ENCODE measurements at places on chromosomes 6 and 20.

- DNase-seq, result no peak
Observed at GRCh38 chr20:61932711-61933480, 132.8 kb downstream of the TAF4 start.

DNA sequence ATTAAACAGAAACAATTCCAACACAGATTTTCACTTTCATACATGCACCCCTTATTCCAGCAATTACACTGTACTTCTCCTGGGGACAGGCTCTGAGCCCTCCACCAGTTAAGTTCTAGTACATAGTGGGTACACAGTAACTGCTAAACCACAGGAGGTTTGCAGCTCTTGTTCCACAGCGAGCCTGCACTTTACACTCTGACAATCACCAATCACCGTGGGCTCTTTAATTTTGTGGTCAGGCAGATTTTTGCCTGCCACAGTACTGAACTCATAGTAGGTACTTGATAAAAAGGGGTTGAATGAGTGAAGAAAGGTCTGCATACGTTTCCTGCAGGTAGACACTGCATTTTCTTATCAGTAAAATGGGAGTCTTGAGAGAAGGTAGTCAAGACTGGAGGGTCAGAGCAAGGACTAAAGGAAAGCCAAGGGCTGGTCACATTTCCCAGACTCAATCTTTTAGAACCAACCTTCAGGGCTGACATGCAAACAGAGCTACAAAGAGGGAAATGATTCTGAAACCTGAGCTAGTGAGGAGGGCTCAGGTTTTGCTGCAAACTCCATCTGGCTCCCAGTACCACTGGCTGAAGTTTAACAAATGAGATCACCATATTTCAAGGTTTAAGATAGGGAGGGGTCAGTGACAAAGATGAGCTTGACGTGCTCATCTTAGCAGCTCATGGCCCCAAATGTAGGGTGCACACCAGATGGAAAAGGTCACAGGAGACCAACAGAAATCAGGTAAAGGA, 404.6 kb downstream of the BTBD9 start:
- DNase-seq, result no peak

DNA sequence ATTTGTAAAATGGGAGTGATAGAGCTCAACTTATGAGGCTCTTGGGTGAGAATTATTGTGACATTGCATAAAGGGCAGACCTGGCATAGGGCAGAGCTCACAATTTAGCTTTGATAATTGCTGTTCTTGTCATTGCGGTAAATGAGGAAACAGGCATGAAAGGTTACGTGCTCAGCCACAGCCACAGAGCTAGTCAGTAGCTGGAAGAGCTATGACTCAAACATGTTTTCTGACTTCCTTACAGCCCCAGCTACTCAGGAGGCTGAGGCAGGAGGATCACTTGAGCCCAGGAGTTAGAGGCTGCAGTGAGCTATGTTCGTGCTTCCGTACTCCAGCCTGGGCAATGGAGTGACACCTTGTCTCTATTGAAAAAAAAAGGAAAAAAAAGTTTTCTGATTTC, 3.5 kb upstream of the GHRH start:
- DNase-seq, result peak; percentile 93

DNA sequence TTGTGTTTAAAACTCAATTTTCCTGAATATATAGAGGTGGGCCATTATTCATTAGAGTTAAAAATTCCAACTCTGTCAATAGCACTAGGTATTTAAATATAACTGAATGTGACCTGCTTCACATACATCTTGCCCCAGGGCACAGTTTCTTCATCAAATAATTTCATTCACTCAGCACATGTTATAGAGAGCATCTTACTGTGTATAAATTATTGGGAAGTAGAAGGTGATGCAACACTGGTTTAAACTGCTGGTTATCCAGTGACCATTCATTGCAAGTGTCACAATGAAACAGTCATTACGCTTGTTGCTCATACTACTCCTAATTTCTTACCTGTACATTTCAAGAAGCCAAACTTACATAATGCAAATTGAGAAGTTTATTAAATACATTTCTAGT, 93.4 kb downstream of the KHDRBS2 start:
- no peak for DNase-seq

All from suppressor macrophage treated with lipopolysaccharide for 4 hours (primary cell).